Astrocyte (in vitro differentiated cells and primary cell): ENCODE measurements at places on chromosomes 2 and 18. TPM values are rescaled to one million over a fixed set of nuclear protein-coding genes. Genes with fewer than 3 reads are reported as not detected.

DNA sequence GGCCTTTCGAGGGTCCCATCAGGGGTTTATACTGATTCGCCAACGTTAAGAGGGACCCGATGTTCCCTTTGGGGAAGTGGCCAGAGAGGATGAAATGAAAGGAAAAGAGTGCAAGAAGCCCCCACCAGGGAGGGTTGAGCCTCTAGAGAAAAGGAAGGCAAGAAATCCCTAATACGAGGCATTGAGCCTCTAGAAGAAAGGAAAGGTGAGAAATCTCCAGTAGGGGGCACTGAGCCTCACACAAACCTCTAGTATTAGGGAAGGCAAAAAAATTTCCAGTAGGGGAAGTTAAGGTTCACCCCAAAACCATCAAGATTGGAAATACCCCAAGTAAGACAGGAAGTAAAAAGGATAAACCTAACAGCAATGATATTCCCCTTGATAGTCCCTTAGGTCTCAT, 9.8 kb upstream of the SAP130 start:
- no peak for DNase-seq
- no peaks in the 10 kb centered on the region for H3K4me1 ChIP-seq
- H3K27ac ChIP-seq: no peak overlapping the region
- no peaks in the 10 kb centered on the region for H3K27me3 ChIP-seq

- peak; percentile 63 for DNase-seq
- no peaks in the 10 kb centered on the region for H3K27me3 ChIP-seq
- no peaks in the 10 kb centered on the region for H3K4me1 ChIP-seq
- no peak overlapping the region for H3K4me3 ChIP-seq
Measured at GRCh38 chr18:69874058-69874457, 73.6 kb downstream of the CD226 start.

DNA sequence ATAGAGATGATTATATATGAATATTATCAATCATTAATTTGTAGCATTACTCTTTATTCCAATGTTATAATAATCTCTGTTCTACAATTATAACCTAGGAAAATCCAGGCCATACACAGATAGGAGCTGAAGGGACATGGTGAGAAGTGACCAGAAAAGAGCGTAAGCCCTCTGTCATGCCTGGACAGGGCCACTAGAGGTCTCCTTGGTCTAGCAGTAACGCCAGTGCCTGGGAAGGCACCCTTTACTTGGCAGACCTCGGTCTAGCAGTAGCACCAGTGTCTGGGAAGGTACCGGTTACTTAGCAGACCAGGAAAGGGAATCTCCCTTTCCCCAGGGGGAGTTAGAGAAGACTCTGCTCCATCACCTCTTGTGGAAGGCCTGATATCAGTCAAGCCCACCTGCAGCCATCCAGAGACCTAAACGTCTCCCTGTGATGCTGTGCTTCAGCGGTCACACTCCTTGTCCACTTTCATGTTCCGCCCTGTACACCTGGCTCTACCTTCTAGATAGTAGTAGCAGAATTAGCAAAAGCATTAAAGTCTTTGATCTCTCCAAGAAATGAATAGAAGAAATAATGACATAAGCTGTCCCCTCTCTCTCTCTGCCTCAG, 447.5 kb upstream of the FSIP2 start:
- no peak overlapping the region for H3K4me3 ChIP-seq
- peak; percentile 30 for DNase-seq
- H3K27ac ChIP-seq: no peak overlapping the region
- no peaks in the 10 kb centered on the region for H3K27me3 ChIP-seq
- H3K36me3 ChIP-seq: no peaks in the 10 kb centered on the region
- no peaks in the 10 kb centered on the region for H3K4me1 ChIP-seq

- H3K4me1 ChIP-seq: no peaks in the 10 kb centered on the region
- DNase-seq: no peak
- H3K36me3 ChIP-seq: peaks cover 43% of the 10 kb centered on the region
- no peak overlapping the region for H3K27ac ChIP-seq
- H3K27me3 ChIP-seq: no peaks in the 10 kb centered on the region
- no peak overlapping the region for H3K4me3 ChIP-seq
Measured at GRCh38 chr2:74357627-74358026, 14.4 kb upstream of the SLC4A5 start.

- peaks cover 53% of the 10 kb centered on the region for H3K27me3 ChIP-seq
- peak; percentile 10 for DNase-seq
- H3K4me1 ChIP-seq: no peaks in the 10 kb centered on the region
- no peak overlapping the region for H3K4me3 ChIP-seq
- H3K27ac ChIP-seq: no peak overlapping the region
- H3K36me3 ChIP-seq: no peaks in the 10 kb centered on the region
Measured at GRCh38 chr2:73205611-73206010, 3.2 kb downstream of the NOTO start.

DNA sequence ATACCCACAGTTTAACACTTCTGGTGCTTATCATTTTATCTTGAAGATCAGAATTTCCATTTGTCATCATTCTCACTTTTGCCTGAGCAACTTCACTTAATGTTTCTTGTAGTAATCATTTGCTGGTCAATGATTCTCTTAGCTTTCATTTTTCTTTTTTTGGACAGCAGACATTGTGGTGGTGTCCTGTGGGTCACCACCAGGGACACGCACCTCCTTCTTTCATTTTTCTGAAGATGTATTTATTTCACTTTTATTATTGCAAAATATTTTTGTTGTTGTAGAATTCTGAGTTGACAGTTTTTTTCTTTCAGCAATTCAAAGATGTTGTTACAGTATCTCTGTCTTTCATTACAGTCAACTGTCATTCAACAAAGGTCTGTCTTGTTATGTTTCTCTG, 84.3 kb downstream of the FAM168B start:
- no peak for DNase-seq
- H3K27ac ChIP-seq: no peak overlapping the region
- no peaks in the 10 kb centered on the region for H3K36me3 ChIP-seq
- H3K4me3 ChIP-seq: no peak overlapping the region

- H3K4me3 ChIP-seq: no peak overlapping the region
- no peak for DNase-seq
- no peak overlapping the region for H3K27ac ChIP-seq
Measured at GRCh38 chr2:10532638-10533101, 84.5 kb upstream of the ODC1 start.

DNA sequence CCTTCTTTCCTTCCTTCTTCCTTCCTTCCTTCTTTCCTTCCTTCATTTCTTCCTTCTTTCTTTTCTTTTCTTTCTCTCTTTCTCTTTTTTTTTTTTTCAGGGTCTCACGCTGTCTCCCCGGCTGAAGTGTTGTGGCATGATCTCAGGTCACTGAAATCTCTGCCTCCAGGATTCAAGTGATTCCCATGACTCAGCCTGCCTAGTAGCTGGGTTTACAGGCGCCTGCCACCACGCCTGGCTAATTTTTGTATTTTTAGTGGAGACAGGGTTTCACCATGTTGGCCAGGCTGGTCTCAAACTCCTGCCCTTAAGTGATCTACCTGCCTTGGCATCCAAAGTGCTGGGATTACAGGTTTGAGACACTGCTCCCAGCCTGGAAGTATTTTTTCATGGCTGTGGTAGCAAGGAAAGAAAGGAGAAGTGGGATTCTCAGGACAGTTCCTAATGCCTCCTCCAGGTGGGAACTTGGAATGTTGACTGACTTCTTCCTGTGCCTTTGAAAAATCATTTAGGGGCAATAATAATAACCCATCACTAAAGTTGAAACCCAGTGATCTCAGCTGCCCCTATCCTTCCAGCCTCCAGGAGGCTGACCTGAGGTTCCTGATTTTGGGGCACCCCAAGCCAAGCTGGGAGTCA, 89.3 kb upstream of the CELF4 start:
- H3K27me3 ChIP-seq: no peaks in the 10 kb centered on the region
- no peak overlapping the region for H3K27ac ChIP-seq
- H3K4me3 ChIP-seq: no peak overlapping the region
- DNase-seq: no peak
- no peaks in the 10 kb centered on the region for H3K4me1 ChIP-seq

DNA sequence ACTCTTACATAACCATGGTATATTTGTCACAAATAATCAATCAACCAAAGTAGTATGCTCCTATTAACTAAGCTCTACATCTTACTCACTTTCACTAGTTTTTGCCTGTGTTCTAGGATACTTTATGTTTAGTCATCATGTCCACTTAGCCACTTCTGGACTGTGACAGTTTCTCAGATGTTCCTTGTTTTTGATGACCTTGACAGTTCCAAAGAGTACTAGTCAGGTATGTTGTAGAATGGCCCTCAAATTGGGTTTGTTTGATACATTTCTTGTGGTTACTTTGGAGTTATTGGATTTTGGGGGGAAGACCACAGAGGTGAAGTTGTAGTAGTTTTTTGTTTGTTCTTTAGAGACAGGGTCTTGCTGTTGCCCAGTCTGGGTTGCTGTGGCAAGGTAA, 35.5 kb downstream of the BUB1 start:
- no peaks in the 10 kb centered on the region for H3K4me1 ChIP-seq
- no peak overlapping the region for H3K4me3 ChIP-seq
- H3K27me3 ChIP-seq: no peaks in the 10 kb centered on the region
- peaks cover 22% of the 10 kb centered on the region for H3K36me3 ChIP-seq

- H3K4me3 ChIP-seq: no peak overlapping the region
- no peaks in the 10 kb centered on the region for H3K4me1 ChIP-seq
- no peaks in the 10 kb centered on the region for H3K27me3 ChIP-seq
- peak; percentile 87 for DNase-seq
- no peaks in the 10 kb centered on the region for H3K36me3 ChIP-seq
Measured at GRCh38 chr18:30177056-30177455, 865.5 kb downstream of the DSC3 start.

- H3K4me3 ChIP-seq: no peak overlapping the region
- no peaks in the 10 kb centered on the region for H3K27me3 ChIP-seq
- H3K27ac ChIP-seq: no peak overlapping the region
- no peak for DNase-seq
Measured at GRCh38 chr2:118121986-118122524, 33.8 kb downstream of the INSIG2 start.

- H3K27ac ChIP-seq: no peak overlapping the region
- H3K36me3 ChIP-seq: no peaks in the 10 kb centered on the region
- H3K27me3 ChIP-seq: no peaks in the 10 kb centered on the region
- no peak for DNase-seq
Measured at GRCh38 chr18:79900610-79901570, 50.6 kb downstream of the SLC66A2 start.

DNA sequence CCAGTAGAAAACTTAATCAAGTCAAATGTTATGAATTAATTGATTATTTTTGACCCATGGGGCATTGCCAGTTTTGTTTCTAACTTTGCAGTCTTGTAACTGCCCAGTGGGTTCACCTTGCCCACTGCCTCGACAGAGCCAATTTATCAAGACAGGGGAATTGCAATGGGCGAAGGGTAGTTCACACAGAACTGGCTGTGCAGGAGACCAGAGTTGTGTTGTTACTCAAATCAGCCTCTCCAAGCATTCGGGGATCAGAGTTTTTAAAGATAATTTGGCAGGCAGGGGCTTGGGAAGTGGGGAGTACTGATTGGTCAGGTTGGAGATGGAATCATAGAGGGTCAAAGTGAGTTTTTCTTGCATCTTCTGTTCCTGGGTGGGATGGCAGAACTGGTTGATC, 168.5 kb upstream of the COPS8 start:
- H3K36me3 ChIP-seq: no peaks in the 10 kb centered on the region
- no peak overlapping the region for H3K27ac ChIP-seq
- no peaks in the 10 kb centered on the region for H3K27me3 ChIP-seq
- H3K4me1 ChIP-seq: no peaks in the 10 kb centered on the region

DNA sequence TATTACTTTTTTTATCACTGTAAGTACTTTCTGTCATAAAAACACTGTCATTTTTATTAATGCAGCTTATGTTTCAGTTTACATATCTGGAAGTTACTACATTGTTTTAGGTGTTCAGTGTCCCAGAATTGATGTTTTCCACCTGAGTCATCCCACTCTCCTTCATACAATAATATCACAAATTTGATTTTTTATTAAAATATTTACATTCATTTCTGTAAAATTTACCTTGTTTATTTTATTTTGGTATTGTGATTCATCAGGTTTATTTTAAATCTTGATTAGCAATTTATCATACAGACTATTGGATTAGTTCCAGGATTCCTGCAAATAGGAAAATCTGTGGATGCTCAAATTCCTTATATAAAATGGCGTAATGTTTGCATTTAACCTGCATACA, 1662.9 kb downstream of the SUCLG1 start:
- peak overlapping the region; percentile 51 for H3K27ac ChIP-seq
- peak; percentile 27 for DNase-seq
- no peaks in the 10 kb centered on the region for H3K4me1 ChIP-seq
- no peaks in the 10 kb centered on the region for H3K36me3 ChIP-seq
- H3K27me3 ChIP-seq: no peaks in the 10 kb centered on the region

DNA sequence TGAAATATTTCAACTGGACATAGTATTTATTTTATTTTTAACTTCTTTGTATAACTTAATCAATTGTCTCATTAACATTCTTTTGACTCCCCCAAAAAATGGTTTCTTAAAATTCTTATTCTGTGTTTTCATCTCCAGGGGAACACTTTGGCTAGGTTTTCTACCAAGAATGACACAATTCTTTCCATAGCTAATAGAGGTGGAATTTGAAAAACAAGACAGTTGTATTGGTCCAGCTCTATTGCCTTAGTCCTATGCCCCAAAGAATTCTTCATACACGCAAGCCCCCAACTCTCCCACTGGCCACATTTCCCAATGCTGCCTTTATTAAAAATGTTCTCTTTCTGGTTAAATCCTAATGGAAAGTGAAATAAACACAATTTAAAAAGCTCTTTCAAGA, 104.7 kb upstream of the PKDCC start:
- no peaks in the 10 kb centered on the region for H3K36me3 ChIP-seq
- no peak overlapping the region for H3K27ac ChIP-seq
- DNase-seq: no peak
- no peaks in the 10 kb centered on the region for H3K27me3 ChIP-seq
- H3K4me1 ChIP-seq: peaks cover 13% of the 10 kb centered on the region

GRCh38 chr2:60516383-60516811, 37.1 kb downstream of the BCL11A start:
- peak overlapping the region; percentile 100 for H3K27ac ChIP-seq
- peaks cover 47% of the 10 kb centered on the region for H3K4me1 ChIP-seq
- DNase-seq: peak; percentile 93
- H3K27me3 ChIP-seq: no peaks in the 10 kb centered on the region

- H3K4me1 ChIP-seq: peaks cover 7% of the 10 kb centered on the region
- H3K36me3 ChIP-seq: no peaks in the 10 kb centered on the region
- peak; percentile 22 for DNase-seq
- H3K27me3 ChIP-seq: peaks cover 2% of the 10 kb centered on the region
- no peak overlapping the region for H3K4me3 ChIP-seq
- H3K27ac ChIP-seq: no peak overlapping the region
Measured at GRCh38 chr18:51621113-51621863, 423.8 kb upstream of the MEX3C start.

Gene UGT1A1
- total RNA-seq: not detected in 2 replicates

Gene BABAM2
- total RNA-seq: 27.3 and 28.5 TPM in 2 replicates

Gene SERPINB13
- total RNA-seq: not detected in 2 replicates

Gene PPP1R1C
- total RNA-seq: 0.50 and 1.2 TPM in 2 replicates

Gene POMC
- total RNA-seq: not detected in 2 replicates

Gene TUBA3D
- not detected in 2 replicates for total RNA-seq

Gene ZNG1B
- 29.1 and 32.1 TPM in 2 replicates for total RNA-seq

Gene LDLRAD4
- 26.0 and 40.1 TPM in 2 replicates for total RNA-seq

Gene PLCD4
- total RNA-seq: 0.86 and 0.89 TPM in 2 replicates

Gene ACMSD
- not detected in 2 replicates for total RNA-seq
